ENCODE measurements at places on chromosomes 4 and X. TPM values are rescaled to one million over a fixed set of nuclear protein-coding genes. Genes with fewer than 3 reads are reported as not detected.

The BCORL1 gene
- total RNA-seq = 4.9 TPM

The PRKG2 gene
- total RNA-seq = 0.13 TPM

The SPINK2 gene
- total RNA-seq = not detected

The FABP2 gene
- not detected for total RNA-seq

The LGI2 gene
- 6.4 TPM for total RNA-seq

The IL13RA1 gene
- 44.9 TPM for total RNA-seq

All from omental fat pad (tissue), 4 donors.